ENCODE measurements at places on chromosomes 7 and 10. TPM values are rescaled to one million over a fixed set of nuclear protein-coding genes. Genes with fewer than 3 reads are reported as not detected.

VPS37D gene
- 1.3 TPM for total RNA-seq

ALDH18A1 gene
- total RNA-seq, result 55.8 TPM

ABCB1 gene
- total RNA-seq, result 15.8 TPM

TAC1 gene
- total RNA-seq, result 2.8 TPM

LSM5 gene
- total RNA-seq, result 146 TPM

Measured in Calu3 (cell line).